ENCODE measurements at places on chromosomes 11 and 22.

GRCh38 chr11:37612146-37612545, 1014.1 kb upstream of the RAG2 start:
- DNase-seq = no peak

- no peak for DNase-seq
Measured at GRCh38 chr11:67349928-67350465, 3.3 kb downstream of the POLD4 start.

GRCh38 chr11:88414981-88415413, 77.5 kb upstream of the CTSC start:
- no peak for DNase-seq

GRCh38 chr11:1572197-1573076, at the start of gene DUSP8:
Gene DUSP8 (minus strand): TSS chr11:1572271. CDS start chr11:1565826, 6,445 bp downstream.
- DNase-seq = peak; percentile 92

DNA sequence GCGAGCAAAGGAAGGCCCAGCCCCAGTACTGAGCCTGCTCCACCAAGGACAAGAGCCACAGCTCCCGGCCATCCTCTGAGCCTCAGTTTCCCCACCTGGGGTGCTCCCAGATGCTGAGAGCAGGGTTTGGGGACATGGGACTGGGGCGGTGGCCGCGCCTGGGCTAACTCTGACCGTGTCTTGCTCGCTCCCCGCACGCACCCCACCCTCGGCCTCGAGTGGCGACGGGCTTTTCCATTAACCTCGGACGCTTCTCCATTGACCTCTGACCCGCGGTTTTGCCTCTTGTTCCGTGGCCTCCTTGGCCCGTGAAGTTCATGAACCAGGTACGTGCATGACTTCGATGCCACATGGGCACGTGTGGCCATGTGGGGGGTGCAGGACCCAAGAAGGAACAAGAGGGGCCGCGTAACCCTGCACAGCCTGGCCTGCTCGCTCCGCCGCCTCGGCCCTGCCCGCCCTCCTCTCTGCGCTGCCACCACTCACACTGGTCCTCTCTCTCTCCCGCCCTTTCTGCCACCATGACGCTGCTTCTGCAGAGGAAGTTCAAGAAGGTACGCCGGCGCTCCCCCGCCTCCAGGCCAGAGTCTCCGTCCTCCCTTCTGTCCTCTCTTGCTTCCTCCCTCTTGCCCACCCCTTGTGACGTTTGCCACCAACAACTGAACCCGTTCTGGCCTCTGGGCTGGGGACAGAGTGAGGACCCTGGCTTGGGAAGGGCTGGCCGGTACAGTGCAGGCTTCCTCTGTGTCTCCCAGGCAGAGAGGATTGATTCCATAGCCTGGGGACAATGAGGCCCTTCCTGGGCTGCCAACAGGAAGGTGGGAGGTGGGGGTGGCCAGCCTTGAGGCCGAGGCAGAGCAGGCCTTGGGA, 6.9 kb downstream of the TNNT3 start:
- DNase-seq = no peak

- no peak for DNase-seq
Measured at GRCh38 chr11:35980686-35981390, 37.0 kb downstream of the LDLRAD3 start.

DNA sequence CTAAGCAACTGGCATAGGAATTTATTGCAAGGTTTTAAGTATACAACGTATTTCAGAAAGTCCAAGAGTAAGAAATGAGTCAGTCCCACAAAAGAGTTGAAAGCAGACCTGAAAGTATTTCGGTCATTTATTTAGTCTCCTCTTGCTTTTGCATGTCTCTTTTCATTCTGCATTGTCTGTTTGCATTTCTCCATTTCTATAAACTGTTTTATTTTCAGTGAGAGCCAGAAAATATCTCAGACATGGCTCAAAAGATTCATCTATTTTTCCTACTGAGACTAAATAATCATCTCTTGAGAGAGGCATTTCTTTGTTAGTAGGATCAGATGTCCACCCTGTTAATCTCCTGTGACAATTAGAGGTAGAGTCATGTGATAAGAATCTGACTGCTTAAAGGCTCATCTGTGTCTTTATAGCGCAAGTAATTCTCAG, 219.1 kb upstream of the CCDC179 start:
- DNase-seq = no peak

DNA sequence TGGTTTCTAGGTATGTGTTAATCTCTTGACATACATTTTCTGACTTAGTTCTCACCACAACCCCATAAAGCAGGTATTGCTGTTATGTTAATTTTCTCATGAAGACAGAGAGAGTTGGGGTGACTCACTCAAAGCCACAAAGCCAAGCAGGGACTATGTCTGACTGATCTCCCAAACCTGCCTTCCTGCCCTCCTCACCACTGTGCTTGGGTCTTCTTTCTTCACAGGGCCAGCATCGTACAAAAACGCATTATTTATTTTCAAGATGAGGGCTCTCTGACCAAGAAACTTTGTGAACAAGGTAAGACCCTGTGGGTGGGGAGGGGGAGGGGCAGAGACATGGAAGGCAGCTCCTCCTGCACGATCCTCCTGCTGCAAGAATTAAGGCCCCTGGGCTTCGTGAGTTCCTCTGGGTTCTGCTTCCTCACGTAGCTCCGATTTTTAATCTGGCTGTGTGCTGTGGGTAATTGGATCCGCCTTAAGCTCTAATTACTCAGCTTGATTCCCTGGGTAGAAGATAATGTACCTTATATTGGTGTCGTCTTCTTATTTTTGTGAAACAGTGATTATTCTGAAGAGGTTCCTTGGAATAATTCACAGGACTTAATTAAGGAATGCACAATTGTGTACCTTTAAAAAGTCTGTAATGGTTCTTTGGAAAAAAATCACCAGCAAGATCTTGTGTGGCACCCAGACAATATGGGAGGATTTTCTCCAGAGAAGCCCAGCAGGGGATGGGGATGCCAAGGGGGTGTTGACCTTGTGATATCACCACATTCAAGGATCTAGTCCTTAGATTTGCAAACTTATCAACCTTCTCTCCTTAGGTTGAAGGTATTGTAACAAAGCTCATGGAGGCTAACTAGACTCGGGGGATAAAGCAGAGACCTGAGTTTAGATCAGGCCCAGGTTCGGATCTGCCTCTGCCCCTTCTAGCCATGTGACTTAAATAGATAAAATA, 112.9 kb downstream of the SPON1 start:
- peak; percentile 5 for DNase-seq

All from stimulated activated CD8-positive, alpha-beta memory T cell treated with anti-CD3 and anti-CD28 coated beads, Interleukin-7, amount 100 ng/mL, for 1 hour (primary cell).